ENCODE measurements at places on chromosomes 5 and 9.

- DNase-seq = no peak
These were observed 43.6 kb downstream of the SEC61B start for GRCh38 chr9:99265691-99266090.

GRCh38 chr9:113600023-113600823 is 136.7 kb downstream of the RGS3 start:
- DNase-seq = no peak

DNA sequence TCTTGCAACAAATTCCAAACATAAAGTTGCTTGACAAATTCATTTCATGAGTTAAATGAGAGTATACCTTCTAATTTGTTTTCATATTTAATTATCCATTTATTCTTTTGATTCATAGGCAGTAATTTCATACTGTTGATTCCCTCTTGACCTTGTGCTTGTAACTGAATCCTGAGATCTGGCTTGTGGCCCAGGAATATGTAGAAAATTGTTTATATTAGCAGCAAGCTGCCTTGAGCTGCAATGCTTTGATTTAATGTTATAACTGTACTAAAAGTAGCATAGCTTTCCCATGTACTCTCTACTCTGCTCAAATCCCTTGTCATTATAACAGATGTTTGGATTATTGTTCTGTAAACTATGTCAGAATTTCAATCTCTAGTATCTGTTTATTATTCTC is 780.7 kb downstream of the NR2F1-AS1 start:
- no peak for DNase-seq

DNA sequence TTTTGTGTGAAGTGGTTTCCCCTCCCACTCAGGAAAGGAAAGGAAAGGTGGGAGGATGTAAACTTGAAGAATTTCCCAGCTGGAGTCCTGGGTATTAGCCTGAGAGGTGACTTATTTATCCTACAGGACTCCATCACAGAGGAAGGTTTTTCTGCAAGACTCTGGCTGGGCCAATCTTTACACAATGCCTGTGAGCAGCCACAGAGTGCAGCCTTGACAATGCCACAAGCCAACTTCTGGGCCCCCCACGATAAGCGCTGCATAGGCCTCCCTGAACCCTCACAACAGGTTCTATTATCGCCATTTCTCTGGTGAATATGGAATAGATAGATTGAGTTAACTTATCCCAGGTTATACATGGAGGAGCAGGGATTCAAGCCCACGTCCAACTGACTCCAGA is 12.4 kb downstream of the TTC39B start:
- DNase-seq = no peak

Measured in activated CD4-positive, alpha-beta T cell treated with anti-CD3 and anti-CD28 coated beads, Interleukin-10, Interleukin-2, amounts not matched to agents 100 ng/mL and 50 ng/mL, durations not matched to agents 16 hours and 8 hours (primary cell).